ENCODE measurements at places on chromosomes 3 and 15. TPM values are rescaled to one million over a fixed set of nuclear protein-coding genes. Genes with fewer than 3 reads are reported as not detected.

- no peak overlapping the region for H3K27ac ChIP-seq
- DNase-seq = no peak
- H3K27me3 ChIP-seq = no peaks in the 10 kb centered on the region
- no peaks in the 10 kb centered on the region for H3K36me3 ChIP-seq
- H3K4me3 ChIP-seq = no peak overlapping the region
Observed at GRCh38 chr3:78957456-78957855, 810.3 kb downstream of the ROBO1 start.

DNA sequence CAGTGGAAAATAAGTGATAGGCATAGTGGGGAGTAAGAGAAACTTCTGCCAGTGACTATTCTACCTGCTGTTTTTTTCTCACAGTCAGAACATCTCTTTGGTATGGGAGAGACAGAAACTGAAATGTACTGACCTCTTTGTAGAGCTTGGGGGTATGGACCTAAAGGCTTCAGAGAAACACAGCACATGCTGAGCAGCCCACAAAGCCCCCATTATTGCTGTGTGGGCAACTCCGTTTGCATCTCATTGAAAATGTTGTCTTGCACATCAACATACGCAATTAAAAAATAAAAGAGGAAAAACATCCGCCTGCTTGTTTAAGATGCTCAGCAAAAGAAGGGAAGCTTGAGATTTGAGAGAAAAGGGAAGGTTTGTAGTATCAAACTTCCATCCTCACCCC is 443.4 kb upstream of the SEMA6D start:
- no peak overlapping the region for H3K27ac ChIP-seq
- no peak overlapping the region for H3K4me3 ChIP-seq
- no peaks in the 10 kb centered on the region for H3K4me1 ChIP-seq
- no peak for DNase-seq

GRCh38 chr15:85380812-85381642 is 624 bp downstream of the AKAP13 start:
- no peaks in the 10 kb centered on the region for H3K4me1 ChIP-seq
- H3K4me3 ChIP-seq = peak overlapping the region; percentile 74
- DNase-seq = peak; percentile 54

- no peaks in the 10 kb centered on the region for H3K27me3 ChIP-seq
- H3K27ac ChIP-seq = no peak overlapping the region
- H3K4me1 ChIP-seq = no peaks in the 10 kb centered on the region
Observed at GRCh38 chr15:39586387-39587095, 5.7 kb downstream of the THBS1 start.

DNA sequence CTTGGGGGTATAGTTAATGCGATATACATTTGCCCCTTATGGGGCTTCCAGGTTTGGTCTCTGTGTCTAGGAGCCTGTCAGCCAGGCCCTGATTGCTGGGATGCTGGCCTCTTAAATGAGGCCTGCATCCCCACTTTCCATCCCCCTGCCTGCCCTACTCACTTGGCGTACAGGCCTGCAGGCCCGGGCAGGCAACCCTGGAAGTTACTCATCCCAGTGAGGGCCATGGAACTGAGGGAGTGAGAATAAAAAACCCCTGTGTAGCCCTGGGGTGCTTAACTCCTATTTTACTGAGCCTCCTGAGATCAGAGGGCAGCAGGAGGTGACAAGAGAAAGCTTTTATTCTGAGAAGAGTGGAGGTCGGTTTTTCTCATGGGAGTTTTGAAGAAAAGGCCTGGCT is 2.0 kb downstream of the DISP2 start:
- no peak overlapping the region for H3K4me3 ChIP-seq
- no peaks in the 10 kb centered on the region for H3K36me3 ChIP-seq
- H3K27me3 ChIP-seq = no peaks in the 10 kb centered on the region
- H3K4me1 ChIP-seq = no peaks in the 10 kb centered on the region

GRCh38 chr15:80614711-80615360 is 80.3 kb upstream of the ABHD17C start:
- no peaks in the 10 kb centered on the region for H3K36me3 ChIP-seq
- no peaks in the 10 kb centered on the region for H3K4me1 ChIP-seq
- no peak overlapping the region for H3K4me3 ChIP-seq
- no peak for DNase-seq
- no peaks in the 10 kb centered on the region for H3K27me3 ChIP-seq

- DNase-seq = no peak
- H3K27ac ChIP-seq = no peak overlapping the region
- no peaks in the 10 kb centered on the region for H3K36me3 ChIP-seq
- no peak overlapping the region for H3K4me3 ChIP-seq
- no peaks in the 10 kb centered on the region for H3K4me1 ChIP-seq
Observed at GRCh38 chr15:86744198-86744780, 664.6 kb downstream of the AGBL1 start.

DNA sequence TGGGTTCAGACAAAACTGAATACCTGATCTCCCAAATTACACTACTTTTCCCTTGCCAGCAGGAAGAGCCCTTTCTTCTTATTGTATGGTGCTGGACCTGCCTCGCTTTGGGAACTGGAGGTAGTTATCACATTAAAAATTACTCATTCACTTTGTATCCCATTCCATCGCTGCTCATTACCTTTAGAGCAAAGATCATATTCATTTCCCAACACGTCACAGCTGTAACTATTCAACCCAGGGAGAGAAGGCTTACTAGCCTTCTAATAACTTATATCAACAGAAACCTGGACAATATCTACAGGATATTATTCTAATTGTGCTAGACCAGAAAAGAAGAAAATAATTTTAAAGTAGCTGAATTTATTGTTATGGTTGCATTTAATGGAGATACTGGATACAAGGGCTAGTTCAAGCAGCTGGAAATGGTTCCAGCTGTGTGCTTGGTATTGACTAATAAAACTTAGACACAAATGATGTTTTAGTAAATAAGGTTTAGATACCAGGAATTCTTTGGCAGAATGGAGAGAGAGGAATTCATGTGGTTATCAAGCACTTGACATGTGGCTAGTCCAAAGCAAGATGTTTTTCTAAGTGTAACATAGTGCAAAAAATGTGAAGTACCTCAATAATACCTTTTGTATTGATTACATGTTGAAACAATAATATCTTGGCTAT is 656.3 kb downstream of the ROBO1 start:
- H3K4me3 ChIP-seq = no peak overlapping the region
- no peaks in the 10 kb centered on the region for H3K36me3 ChIP-seq
- no peaks in the 10 kb centered on the region for H3K4me1 ChIP-seq
- H3K27me3 ChIP-seq = no peaks in the 10 kb centered on the region
- H3K27ac ChIP-seq = no peak overlapping the region

GRCh38 chr15:74614744-74615507 is 710 bp upstream of the CLK3 start:
- peak overlapping the region; percentile 91 for H3K4me3 ChIP-seq
- H3K36me3 ChIP-seq = peaks cover under 1% of the 10 kb centered on the region
- DNase-seq = peak; percentile 85
- H3K27me3 ChIP-seq = no peaks in the 10 kb centered on the region

The ADGRG7 gene
- total RNA-seq = not detected

- no peaks in the 10 kb centered on the region for H3K27me3 ChIP-seq
- no peak overlapping the region for H3K27ac ChIP-seq
- H3K4me3 ChIP-seq = no peak overlapping the region
- DNase-seq = no peak
Observed at GRCh38 chr3:20546636-20547035, 360.6 kb upstream of the SGO1 start.

The TERB2 gene
- not detected for total RNA-seq

DNA sequence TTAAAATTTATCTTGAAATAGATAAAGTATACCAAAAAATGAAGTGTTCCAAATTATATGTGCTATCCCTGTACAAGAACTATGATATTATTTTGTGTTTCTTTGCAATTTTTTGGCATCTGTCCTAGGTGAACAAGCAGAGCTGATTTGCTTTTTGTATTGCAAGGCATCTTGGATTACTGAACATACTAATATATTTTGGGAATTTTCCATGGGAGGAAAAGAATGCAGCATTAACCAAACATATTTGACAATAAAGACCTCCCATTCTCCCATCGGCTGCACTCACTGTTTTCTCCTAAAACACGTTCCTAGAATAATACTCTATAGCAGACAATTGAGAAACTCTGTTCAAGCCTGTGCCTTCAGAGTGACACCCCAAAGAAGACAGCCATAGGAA is 265.1 kb upstream of the ALCAM start:
- no peak overlapping the region for H3K27ac ChIP-seq
- H3K27me3 ChIP-seq = no peaks in the 10 kb centered on the region
- no peaks in the 10 kb centered on the region for H3K4me1 ChIP-seq

DNA sequence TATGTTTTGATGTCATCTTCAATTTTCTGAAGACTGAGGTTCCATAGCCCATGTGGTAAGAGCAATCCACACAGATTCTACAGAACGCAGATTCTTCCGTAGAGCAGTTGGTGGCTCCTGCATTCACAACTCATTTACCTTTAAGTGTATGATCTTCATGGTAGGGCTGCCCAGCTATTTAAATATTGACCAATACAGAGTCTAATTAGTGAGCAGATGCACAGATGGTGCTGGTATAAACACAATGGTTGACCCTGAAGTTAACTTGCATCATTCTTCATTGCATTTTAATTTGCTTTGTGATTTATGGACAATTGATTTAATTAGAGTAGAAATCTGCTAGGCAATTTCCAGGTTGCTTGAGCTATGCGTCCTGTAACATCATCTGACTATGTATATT is 269.2 kb downstream of the SQOR start:
- H3K36me3 ChIP-seq = no peaks in the 10 kb centered on the region
- no peaks in the 10 kb centered on the region for H3K4me1 ChIP-seq
- H3K27me3 ChIP-seq = no peaks in the 10 kb centered on the region
- H3K4me3 ChIP-seq = no peak overlapping the region

The GPR62 gene
- total RNA-seq = 0.09 TPM

The CA12 gene
- 27.2 TPM for total RNA-seq

GRCh38 chr3:66228707-66229106 is 7.9 kb downstream of the SLC25A26 start:
- DNase-seq = no peak
- no peaks in the 10 kb centered on the region for H3K36me3 ChIP-seq
- H3K4me3 ChIP-seq = no peak overlapping the region
- no peak overlapping the region for H3K27ac ChIP-seq
- H3K27me3 ChIP-seq = no peaks in the 10 kb centered on the region
- H3K4me1 ChIP-seq = no peaks in the 10 kb centered on the region

The GALNT15 gene
- 5.6 TPM for total RNA-seq

DNA sequence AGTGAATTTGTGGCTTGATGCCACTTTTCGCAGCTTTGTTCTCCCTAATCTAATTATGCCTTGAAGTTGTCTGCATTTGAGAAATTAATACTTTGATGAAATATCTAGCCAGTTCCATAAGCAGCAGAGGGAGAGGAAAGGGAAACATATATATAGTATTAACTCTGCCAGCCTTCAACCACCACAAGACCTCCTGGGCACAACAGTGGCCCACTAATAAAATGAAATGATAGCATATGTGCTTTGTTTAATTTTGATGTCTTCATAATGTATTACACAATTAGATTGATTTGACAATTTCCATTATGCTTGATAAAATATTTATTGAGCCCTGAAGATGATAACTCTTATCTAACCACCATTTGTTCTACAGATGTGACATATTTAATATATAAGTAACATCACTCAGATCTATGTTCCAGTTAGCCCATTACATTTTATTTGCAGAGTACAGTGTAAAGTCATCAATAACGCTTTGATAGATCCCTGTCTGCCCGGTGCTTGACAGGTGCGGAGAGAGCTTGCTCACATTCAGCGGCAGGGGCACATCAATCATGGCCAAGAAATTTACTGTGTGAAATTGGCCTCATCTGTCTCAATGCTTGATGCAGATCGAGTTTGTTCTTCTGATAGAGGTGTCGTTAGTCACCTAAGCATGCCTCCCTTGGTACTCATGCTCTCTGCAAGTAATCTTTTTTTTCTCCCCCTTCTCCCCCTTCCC is 187.4 kb downstream of the MECOM start:
- H3K27me3 ChIP-seq = no peaks in the 10 kb centered on the region
- H3K4me3 ChIP-seq = no peak overlapping the region
- H3K36me3 ChIP-seq = no peaks in the 10 kb centered on the region
- no peak for DNase-seq

DNA sequence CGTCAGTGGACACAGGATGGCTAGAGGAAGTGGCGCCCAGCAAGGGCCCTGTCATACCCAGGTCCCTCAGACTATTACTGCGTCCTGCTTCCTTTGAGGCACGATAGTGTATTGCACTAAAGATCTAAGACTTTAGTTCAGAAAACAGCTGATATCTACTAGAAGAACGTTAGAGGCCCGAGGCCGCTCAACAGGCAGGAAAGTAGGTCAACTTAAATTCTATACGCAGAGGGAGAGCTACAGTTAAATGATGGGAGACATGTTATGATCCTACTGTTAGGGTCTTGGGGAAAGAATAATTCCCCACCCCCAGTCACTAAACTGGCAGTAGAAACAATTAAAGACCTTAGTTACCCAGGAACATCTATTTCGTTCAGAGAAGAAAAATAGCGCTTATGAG is 317.8 kb downstream of the CHST2 start:
- H3K4me3 ChIP-seq = no peak overlapping the region
- no peaks in the 10 kb centered on the region for H3K4me1 ChIP-seq
- H3K27ac ChIP-seq = no peak overlapping the region
- H3K27me3 ChIP-seq = no peaks in the 10 kb centered on the region
- no peak for DNase-seq

GRCh38 chr15:99474909-99475753 is 90.7 kb upstream of the MEF2A start:
- no peaks in the 10 kb centered on the region for H3K4me1 ChIP-seq
- no peak overlapping the region for H3K27ac ChIP-seq
- no peak overlapping the region for H3K4me3 ChIP-seq
- no peak for DNase-seq
- H3K27me3 ChIP-seq = no peaks in the 10 kb centered on the region
- no peaks in the 10 kb centered on the region for H3K36me3 ChIP-seq

DNA sequence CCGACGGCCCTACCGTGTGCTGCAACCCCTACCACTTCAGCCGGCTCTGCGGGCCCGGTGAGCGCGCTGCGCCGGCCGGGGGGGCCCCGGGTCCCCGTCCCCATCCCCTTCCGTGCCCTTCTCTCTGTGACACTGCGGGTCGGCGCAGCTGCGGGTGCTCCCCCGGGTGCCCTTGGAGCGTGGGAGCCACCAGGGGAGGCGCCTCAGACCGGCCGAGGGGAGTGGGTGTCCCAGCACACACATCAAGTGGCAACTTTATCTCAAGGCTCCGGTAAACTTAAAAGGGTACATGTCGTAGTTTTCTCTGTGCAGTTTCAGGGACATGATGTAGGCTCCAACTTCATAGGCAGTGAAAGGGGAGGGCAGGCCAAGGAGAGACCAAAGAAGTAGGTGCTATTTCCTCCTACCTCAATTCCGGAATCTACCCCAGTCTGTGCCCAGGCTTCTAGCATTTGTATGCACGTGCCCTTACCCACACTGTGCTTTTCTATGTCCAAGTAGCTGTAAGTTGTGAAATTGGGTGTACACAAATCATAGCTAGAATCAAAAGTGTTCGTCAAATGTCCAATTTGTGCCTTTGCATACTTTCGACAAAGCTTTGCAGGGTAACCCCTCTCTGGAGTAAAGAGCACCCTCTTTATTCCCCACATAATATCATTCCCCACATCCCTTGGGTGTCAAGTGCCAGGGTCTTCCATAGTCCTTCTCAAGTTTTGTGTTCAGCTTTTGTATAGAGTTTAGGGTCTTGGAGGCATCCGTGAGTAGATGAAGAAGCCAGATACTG is 2.2 kb downstream of the SMAD6 start:
- H3K4me3 ChIP-seq = peak overlapping the region; percentile 67
- H3K4me1 ChIP-seq = peaks cover 31% of the 10 kb centered on the region
- H3K27ac ChIP-seq = no peak overlapping the region
- peak; percentile 42 for DNase-seq
- H3K27me3 ChIP-seq = no peaks in the 10 kb centered on the region

The CADPS gene
- 23.1 TPM for total RNA-seq

The TAMM41 gene
- total RNA-seq = 6.5 TPM

The MLF1 gene
- 1.2 TPM for total RNA-seq

- H3K36me3 ChIP-seq = no peaks in the 10 kb centered on the region
- H3K4me1 ChIP-seq = no peaks in the 10 kb centered on the region
- H3K4me3 ChIP-seq = no peak overlapping the region
- H3K27me3 ChIP-seq = no peaks in the 10 kb centered on the region
Observed at GRCh38 chr3:188972310-188972709, 199.5 kb upstream of the TPRG1 start.

All from pancreas (tissue), 10 donors.